ENCODE measurements at places on chromosomes 6 and 20. TPM values are rescaled to one million over a fixed set of nuclear protein-coding genes. Genes with fewer than 3 reads are reported as not detected.

TUBB1 gene
- total RNA-seq = 0.30 TPM

DEFB127 gene
- not detected for total RNA-seq

DNA sequence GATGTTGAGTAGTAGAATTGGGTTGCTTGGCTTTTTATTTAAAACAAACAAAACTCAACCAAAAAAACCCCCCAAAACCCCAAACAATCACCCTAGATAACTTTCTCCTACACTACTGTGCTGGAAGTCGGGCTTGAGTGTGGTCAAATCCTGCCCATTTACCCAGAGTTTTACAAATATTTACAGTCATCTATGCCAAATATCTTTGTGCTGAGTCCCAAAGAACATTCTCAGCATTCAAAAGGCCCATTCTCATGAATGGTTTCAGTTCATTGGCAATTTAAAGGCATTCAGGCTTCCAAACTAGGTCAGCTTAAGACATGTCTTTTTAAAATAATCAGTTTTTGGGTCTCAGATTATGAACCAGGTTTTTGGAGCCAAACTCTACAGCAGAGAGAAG, 1.8 kb downstream of the RNF144B start:
- no peak for DNase-seq

DNA sequence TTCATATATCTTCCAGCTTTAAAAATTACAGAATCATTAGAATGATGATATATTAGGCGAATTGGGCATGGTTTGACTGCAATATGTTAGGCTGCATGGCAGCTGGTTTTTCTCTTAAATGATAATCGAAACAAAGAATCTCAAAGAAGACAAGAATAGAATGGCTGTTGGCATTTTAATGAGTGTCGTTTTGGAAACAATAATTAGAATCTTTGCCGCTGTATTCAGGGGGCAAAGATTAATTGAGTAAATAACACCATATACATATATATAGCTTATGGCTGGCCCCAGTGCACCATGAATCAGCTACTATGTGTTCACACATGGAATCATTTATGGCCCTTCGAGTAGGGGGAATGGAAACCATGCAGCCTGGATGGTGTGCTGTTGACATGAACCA, 216.2 kb downstream of the RNF144B start:
- DNase-seq = no peak

CLVS2 gene
- 0.12 TPM for total RNA-seq

DNA sequence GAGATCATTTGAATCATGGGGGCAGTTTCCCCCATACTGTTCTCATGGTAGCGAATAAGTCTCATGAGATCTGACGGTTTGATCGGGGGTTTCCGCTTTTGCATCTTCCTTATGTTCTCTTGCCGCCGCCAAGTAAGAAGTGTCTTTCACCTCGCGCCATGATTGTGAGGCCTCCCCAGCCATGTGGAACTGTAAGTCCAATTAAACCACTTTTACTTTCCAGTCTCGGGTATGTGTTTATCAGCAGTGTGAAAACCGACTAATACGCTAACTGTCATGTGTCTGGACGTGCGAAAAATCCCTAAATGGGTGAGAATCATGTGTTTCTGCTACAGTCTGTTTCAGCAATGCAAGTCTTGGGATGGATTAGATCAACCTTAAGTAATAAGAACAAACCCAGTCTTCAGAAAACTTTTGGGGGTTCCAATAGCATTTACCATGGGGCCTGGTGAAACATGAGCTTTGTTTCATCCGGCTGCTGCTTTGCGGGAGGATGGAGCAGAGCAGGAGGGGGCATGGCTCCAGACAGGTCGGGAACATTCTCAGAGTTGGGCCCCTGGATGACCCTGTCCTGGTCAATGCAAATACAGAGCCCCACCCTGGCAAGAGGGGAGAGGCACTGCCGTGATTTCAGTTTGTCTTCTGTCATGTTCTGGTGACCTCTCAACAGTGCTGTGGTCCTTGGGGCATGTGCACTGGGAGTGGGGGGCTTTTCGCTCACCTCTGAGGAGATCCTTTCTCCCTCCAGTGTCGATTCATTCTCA, 41.5 kb downstream of the CTCFL start:
- DNase-seq = no peak

GRCh38 chr6:147260091-147260490, 55.9 kb downstream of the STXBP5 start:
- DNase-seq = no peak

DNA sequence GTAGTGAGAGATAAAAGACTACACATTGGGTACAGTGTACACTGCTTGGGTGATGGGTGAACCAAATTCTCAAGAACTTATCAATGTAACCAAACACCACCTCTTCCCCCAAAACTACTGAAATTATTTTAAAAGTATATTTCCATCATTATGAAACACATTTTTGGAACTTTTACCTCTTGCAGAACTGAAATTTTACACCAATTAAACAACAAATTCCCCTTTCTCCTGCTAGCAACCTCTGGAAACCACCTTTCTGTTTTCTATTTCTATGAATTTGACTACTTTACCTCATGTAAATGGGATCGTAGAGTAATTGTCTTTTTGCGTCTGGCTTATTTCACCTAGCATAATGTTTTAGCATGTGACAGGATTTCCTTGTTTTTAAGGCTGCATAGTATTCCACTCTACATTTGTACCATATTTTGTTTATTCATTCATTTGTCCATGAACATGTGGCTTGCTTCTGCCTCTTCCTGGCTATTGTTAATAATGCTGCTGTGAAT, 149.9 kb upstream of the PHACTR1 start:
- no peak for DNase-seq

DNA sequence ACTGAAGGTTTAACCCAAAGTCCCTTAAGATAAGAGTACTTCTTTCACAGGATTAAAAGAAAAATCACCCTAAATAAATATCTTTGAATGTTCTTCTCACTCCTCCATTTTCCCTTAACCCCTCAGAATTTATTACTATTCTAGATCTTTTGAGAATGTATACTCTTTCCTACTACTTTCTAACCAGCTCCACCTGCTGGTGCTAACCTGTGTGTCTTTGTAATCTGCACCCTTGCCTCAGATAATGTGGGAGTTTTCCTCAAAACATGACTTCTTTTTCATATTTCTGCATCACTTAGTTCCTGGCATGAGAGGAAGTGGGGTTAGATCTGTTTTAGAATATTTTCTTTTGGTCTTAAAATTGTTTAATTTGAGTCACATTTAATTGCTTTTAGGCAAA, 394.2 kb downstream of the BMP2 start:
- DNase-seq = no peak

EDEM2 gene
- 9.7 TPM for total RNA-seq

ZBTB46 gene
- 13.1 TPM for total RNA-seq

- DNase-seq = no peak
These were observed 23.6 kb downstream of the DTD1 start for GRCh38 chr20:18611492-18611891.

GPR6 gene
- total RNA-seq = not detected

DNA sequence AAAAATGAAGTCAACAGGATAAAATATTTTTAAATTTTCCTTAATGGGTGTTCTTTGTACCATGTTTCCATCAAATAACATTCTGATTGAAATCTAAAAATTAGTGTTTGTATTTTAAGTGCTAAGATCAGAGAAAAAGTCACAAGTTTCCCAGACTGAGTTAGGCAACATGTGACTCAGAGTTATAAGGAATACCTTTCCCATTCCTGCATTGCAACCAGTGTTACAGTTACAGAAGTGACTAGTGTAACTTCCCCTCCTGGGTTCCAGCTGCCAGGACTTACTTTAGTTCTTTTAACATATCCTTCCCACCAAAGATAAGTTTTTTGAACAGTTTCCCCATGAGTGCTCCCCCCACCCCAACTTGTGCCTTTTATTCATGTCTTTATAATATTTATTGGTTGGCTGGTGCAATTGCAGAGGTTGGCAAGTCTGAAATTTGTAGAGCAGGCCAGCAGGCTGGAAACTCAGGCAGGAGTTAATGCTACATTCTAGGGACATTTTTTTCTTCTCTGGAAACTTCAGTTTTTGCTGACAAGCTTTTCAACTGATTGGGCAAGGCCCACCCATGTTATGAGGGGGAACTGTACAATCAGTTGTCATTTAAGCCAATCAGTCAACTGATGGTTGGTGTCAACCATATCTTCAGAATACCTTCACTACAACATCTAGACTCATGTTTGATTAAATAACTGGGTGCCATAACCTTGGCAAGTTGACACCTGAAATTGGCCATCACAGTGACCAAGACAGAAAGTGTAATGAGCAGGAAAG, 22.9 kb upstream of the ESR1 start:
- DNase-seq = no peak

- no peak for DNase-seq
These were observed 8.6 kb downstream of the SRC start for GRCh38 chr20:37354210-37355195.

DNA sequence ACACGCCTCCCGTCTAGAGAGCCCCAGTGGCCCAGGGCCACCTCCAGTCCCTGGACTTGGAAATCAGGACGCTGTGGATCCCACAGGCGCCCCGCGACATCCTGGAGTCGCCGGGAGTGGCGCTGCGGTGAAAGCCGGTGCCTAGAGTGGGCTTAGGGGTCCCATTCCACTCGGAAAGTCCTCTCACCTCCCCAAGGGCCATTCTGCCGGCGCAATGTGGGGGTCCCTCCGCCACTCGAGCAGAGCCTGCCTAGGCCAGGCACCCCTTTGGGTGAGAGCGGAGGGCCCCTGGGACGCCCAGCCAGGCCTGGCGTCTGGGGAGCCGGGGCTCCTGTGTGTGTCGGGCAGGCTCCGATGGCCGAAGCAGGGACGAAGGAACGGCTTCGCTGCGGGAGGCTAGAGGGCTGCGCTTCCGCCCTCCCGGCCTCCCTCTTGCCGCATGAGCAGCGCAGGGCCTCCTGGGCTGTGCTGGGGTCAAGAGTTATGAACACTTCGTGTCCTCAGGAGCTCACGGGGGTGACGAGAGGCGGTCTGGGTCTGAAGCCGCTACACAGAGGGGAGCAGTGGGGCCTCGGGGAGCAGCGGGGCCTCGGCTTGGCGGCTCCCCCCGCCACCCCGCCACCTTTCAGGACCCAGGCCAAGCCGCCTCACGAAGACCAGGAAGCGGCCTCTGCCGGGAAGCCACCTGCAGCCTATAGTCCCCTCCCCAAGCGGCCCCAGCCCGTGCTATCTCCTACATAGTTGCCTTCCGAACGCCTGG, 13.6 kb downstream of the POU3F2 start:
- DNase-seq = peak; percentile 33

- no peak for DNase-seq
These were observed 866 bp upstream of the BTN3A3 start for GRCh38 chr6:26439151-26440125.

PARD6B gene
- total RNA-seq = 7.1 TPM

CHRNA4 gene
- total RNA-seq = 1.8 TPM

- no peak for DNase-seq
These were observed 10.0 kb downstream of the REV3L start for GRCh38 chr6:111472933-111473435.

DNA sequence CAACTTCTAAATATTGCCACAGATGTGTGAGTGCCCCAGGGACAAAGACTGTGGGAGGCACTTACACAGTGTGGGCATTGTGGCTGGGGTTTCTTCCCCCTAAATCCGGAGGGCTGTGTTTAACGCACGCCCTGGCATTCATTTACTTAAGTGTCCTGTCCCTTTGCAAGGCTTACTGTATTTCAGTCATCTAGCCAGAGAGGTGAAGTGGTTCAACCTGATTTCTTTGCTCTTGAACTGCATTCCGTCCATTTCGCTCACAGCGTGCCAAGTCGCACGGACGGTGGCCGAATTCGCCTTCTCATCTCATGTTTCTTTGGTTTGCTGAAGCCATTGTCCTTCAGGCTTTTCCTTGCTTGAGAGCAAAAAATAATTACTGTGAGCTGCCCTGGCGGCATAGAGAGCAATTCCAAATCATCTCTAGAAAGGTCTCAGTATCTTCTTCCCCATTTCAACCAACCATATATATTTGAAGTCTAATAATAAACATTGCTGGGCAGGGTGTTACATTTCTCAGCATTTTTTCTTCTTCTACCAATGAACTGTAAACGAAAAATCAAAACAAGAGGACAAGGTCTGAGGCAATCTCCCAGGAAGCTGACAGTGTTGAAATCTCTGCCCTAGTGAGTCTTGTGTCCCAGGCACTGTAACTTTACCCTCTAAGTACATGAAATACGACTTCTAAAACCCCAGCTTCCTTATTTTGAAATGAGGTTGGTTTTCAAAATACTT, 16.9 kb downstream of the SYTL3 start:
- no peak for DNase-seq

- no peak for DNase-seq
These were observed 42.8 kb upstream of the PSMF1 start for GRCh38 chr20:1075616-1076015.

- DNase-seq = no peak
These were observed 20.3 kb upstream of the ZFAND3 start for GRCh38 chr6:37799263-37799644.

DNA sequence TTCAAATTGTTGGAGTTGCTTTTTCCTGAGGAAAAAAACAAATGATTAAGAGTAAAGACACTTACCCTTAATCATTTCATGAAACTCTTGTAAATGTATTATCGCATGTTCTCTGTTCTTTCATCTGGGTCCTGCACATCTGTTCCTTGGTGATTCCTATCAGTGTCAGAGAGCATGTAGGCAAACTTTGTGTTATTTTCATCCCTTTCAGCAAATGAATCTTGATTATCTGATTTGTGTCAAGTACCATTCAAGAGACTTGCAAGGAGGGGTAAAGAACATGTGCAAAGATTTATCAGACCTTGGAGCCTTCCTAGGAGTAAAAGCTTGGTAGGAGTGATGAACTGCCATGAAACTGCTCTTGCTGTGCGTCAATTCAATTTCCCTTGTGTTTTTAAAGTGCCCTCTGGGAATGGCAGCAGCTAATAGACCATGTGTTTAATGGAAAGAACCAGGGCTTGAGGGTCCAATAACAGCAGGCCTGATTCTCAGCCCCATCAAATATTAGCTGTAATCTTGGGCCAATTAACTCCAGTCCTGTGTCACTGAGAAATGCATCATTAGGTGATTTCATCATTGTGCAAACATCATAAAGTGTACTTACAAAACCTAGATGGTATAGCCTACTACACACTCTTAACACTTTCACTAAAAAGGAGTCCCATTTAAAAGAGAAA, 118.9 kb upstream of the CEP85L start:
- DNase-seq = no peak

- DNase-seq = no peak
These were observed 26.2 kb downstream of the CYP39A1 start for GRCh38 chr6:46626228-46626909.

DNA sequence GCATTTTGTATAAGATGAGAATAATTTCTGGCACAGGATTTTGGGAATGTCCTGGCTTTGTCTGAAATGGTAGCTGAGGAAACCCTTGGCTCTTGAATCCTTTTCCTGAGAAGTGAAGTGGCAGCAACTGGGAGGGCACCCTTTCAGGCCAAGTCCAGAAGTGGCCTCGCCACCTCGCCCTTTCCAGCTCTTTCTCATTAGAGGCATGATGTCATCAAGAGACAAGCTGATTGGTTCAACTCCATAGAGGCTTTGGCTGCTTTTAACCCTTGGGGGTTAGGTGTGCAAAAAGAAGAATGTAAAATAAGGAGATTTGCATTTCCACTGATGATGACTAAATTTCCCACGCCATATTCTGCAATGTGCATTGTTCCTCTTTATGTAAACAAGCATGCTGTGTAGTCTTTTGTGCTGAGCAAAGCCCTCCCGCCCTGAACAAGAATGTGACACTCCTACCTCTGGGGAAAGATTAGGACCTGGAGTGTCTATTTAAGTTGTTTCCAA, 116.5 kb downstream of the TCP11 start:
- DNase-seq = peak; percentile 75

PBOV1 gene
- total RNA-seq = not detected

PCIF1 gene
- total RNA-seq = 26.2 TPM

- DNase-seq = no peak
These were observed 189.0 kb upstream of the CCN2 start for GRCh38 chr6:132140189-132140588.

Measured in left ventricle myocardium superior (tissue), 1 donor.